Activated T-helper 1 cell treated with anti-CD3 and anti-CD28 coated beads, Interleukin-2, amount 50 U/mL, for 16 hours (primary cell): ENCODE measurements at places on chromosomes 5 and 9.

DNA sequence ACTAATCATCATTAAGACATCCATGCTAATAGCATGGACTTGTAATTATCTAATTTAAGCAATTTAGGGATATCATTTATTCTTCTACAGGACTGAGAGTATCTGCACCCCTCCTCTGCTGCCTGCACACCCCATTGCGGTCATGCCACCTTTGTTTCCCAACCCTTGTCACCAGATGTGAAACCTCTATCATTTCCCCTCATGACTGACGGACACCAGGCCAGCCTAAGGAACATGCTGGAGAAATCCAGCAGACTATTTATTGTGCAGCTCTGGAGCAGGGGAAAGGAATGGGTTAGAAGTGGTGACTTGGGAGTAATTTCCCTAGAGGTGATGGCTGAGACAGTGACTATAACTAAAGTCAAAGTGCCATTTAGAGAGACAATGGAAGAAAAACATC, 40.7 kb downstream of the UGCG start:
- DNase-seq, result no peak

DNA sequence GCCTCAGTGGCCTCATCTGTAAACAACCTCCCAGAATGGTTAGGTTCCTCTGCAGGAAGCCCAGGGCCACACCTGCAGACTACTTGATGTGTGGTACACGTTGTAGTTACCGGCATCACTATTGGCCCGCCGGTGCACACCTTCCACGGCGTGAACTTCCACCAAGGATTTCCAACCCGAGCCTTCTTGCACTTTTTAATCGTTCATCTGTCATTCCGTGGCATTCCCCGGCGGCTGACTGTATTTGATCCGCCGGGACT, 5.3 kb upstream of the TRIM41 start:
- no peak for DNase-seq

- DNase-seq, result no peak
Observed at GRCh38 chr9:115596021-115596745, 478.2 kb upstream of the TNC start.

DNA sequence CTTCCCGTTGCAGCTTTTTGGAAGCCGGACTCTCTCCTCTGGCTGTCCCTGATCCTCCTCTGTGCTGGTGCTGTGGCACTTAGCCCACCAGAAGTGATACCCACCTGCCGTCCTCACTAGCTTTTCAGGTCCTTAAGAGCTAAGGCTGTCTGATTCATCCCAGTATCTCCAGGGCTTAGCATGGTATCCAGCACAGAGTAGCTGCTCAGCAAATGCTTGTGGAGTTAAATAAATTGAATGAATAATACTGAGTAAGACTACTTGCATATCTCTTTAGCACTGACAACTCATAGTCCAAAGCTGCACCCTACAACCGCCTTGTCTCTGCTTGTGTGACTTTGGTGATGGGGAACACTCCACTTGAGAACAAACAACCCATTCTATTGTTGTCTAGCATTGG, 7.7 kb upstream of the XPA start:
- no peak for DNase-seq

- DNase-seq, result no peak
Observed at GRCh38 chr5:55668356-55668755, 43.8 kb downstream of the SLC38A9 start.
